ENCODE measurements at places on chromosomes 7 and 10.

GRCh38 chr10:101000127-101000914, 713 bp downstream of the LZTS2 start:
- DNase-seq: no peak

DNA sequence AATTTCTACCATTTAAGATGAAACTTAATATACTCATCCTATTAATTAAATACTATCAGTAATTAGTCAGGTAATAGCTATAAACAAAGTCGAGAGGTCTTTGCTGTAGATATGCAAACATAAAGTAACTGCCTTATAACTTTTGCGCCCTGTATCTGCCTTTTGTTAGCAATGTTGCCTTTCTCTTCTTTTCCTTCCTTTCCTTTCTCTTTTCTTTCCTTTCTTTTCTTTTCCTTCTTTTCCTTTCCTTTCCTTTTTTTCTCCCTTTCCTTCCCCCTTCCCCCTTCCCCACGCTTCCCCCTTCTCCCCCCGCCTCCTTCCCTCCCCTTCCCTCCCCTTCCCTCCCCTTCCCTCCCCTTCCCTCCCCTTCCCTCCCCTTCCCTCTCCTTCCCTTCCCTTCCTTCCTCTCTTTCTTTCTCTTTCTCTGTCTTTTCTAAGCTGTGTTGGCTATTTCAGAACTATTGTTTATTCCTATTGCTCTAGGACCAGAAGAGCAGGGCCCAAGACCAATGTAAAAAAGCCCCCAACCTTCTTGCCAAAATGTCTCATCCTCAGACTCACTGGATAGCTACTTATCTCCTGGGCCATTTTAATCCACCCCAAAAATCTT, 65.3 kb upstream of the DKK1 start:
- DNase-seq: no peak

DNA sequence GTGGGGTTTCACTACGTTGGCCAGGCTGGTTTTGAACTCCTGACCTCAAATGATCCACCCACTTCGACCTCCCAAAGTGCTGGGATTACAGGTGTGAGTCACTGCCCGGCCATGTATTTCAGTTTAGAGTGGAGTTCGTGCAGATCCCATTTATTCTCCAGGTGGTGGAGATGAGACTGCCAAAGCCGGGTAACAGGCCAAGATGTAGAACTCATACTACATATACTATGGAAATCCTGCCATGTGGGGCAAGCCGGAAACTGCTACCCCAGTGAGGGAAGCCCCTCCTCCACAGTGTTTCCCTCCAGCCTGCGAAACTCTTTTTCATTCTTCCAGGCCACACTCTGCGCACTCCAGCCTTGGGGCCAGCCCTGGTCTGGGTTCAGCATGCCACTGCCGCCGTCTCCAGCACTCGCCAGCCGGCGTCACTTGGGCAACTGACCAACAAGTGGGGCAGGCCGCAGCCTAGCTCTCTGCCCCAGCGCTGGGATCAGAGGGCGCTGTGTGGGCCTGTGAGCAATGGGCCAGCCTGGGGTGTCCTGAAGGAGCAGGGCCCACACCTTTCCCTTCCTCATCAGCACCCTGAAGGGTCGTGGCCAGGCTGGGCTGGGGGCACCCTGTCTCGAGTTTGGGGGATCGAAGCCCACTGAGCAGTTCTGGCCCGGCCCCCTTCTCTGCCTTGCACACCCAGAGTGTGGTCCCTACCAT, 122.0 kb downstream of the TRRAP start:
- DNase-seq: no peak

DNA sequence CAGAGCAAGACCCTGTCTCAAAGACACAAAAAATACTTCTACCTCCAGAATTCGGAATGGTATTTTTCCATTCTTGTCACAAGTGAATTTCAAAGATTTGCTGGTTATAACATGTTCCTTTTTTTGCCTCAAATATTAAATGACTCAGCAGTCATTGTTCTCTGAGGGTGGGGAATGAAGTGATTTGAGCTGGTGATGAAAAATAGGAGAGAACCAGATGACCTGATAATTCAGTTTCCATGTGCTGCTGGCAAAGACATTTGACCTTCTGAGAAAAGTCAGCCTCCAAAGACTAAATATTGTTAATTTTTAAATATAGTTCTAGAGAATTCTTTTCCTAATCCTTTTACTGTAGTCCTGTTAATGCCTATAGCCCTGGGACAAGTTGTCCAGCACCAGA, 78.9 kb downstream of the CACNB2 start:
- no peak for DNase-seq

DNA sequence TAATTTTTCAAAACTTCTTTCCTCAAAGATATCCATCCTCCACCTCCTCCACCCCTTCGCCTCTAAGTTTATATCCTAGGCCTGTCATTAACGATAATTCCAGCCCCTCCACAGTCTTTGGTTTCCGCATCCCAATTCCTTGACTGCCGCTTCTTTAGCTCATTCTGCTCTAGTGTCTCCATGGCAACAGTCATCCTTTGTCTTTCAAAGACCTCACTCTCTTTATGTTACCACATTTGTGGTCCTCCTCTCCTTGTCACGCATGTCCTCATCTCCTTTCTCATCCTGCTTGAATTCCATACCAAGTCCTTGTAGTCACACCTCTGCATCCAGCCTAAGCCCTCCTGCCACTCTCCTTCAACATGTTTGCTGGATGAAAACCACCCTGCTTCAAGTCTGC, 511.2 kb upstream of the KLF6 start:
- no peak for DNase-seq

DNA sequence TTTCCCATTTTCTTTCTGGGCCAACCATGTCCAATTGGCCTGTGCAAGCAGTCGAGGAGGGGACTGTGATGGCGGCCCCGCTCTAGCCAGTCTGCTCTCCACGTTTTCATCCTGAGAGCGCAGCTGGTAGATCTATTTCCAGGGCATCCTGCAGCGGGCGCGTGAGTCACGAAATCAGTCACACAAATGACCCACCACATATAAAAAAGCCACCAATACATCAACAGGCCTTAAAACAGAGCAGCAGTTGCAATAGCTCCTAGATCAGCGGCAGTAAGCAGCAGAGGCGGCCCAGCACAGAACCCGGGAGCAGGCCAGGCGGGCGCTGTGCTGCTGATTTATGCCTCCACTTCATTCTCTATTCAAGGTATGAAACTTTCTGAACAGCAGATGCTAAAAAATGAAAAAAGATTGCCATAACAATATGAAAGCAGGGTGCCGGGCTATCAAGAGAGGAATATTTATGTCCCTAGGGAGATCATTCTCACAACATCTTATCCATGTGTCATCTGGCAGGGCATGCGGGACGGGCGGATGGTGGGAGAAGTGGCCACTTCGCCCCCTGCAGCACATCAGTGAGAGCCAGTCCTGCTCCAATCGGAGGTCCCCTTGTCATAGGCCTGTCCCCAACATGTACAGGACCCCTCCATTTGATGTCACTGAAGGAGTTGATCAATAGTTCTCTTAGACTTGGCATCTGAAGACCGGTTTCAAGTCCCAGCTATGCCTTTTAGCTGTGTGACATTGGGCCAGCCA, 98.0 kb upstream of the GPR26 start:
- no peak for DNase-seq

GRCh38 chr7:26782501-26782900, 81.9 kb downstream of the SKAP2 start:
- DNase-seq: no peak

DNA sequence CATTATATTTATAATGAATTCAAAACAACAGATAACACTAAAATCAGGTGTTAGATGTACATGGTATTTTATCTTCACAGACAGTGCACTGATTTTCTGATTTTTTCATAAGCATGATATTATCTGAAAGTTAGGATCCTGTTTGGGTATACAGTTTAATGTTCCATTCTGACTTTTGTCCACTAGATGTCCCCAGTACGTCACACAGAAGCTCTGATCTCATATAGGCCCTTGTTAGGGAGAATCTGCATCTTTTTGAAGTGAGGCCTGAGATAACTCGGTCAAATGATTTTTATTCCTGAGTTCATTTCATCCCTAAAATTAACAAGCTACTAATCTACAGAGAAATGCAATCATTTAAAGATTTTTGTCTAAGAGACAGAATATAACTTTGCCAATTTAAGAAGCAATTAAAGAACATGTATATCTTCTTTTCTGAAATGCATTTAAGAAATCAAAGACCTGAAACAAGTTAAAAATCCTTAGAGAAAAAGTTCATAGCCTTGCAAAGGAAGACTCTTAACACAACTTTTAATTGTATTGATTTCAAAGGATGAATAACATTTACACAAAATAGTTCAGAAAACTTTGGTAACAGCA, 72.0 kb upstream of the TES start:
- no peak for DNase-seq

DNA sequence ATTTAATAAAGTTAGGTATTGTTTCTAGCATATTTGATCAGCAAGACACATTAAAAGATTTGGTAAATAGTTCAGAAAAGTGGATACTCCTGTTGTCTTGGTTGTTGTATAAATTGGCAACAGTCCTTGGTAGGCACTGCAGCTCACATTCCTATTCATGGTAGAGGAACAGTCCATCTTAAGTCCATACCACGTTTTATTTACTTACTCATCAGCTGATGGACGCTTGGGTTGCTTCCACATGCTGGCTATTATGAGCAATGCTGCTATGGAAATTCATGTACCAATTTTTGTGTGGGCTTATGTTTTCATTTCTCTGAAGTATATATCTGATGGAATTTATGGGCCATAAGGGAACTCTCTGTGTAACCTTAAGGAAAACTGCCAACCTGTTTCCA, 43.3 kb downstream of the C10orf120 start:
- no peak for DNase-seq

- no peak for DNase-seq
Measured at GRCh38 chr7:36208997-36209813, 56.2 kb downstream of the EEPD1 start.

- no peak for DNase-seq
Measured at GRCh38 chr7:80858141-80858903, 60.5 kb downstream of the SEMA3C start.

- no peak for DNase-seq
Measured at GRCh38 chr7:113204415-113204814, 86.1 kb upstream of the SMIM30 start.

DNA sequence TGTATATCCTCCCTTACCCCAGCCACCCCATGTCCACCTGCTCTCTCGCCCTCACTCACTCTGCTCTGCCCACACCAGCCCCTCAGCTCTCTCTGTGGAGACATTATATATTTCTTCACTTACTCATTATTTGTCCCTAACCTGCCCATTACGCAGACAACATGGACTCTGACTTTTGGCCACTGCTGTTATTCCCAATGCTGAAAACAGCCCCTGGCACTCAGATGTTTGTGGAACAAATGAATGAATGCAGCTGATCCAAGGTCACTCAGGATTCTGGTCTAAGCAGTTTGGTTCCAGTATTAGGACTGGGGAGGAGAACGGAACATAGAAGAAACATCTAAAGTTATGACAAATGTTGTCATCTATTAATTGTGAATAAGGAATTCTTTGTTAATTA, 26.7 kb downstream of the GNA12 start:
- DNase-seq: no peak

DNA sequence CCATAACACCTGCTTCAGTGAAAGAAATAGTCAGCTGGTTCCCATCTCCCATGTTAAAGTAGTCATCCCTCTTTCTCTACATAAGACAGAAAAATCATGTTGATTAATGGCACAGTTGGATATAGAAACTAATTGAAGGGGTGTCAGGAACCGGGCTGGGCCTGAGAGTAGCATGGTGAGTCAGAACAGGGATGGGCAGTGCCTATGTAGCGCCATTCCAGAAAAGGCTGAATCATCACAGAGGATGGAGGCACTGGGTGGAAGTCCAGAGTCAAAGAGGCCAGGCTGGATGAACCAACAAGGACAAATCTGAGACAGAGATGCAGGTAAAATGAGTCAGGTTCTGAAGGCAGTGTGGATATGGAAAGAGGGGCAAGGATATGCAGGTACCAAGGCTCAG, 201.2 kb downstream of the LHFPL3 start:
- no peak for DNase-seq

GRCh38 chr7:101094791-101095375, 9.6 kb downstream of the TRIM56 start:
- DNase-seq: no peak

DNA sequence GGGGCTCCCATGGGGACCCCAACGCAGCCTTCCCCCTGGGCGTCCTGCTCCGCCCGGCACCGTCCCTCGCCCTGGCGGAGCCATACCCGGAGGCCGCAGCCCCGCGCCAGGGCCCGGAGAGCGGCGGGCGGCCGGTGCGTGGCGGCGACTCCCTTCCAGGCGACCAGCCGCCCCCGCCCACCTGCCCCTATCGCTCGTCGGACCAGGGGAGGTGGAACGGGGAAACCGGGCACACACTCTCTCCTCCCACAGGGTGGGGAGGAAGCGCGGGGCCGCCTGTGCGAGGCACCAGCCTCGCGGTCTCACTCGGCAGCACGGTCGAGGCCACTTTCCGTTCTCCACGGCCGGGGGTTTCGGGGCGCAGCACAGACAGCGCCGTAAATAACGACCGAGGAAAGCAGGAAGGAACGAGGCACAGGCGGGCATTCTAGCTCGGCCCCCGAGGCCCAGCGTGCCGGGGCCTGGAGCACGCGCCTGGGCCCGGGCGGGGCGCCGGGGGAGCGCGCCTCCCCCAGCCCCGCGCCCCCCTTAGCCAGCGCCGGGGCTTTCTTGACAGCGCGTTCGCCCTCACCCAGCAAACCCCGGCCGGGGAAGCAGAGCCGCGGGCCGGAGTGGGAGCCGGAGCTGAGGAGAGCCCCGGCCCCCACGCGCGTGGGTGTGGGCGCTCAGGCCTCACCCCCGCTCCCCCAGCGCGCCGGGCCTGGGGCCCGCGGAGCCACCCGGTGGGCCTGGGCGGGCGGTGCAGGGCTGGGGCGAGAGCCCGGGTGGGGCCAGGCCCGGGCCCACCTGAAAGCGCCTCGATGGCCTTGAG, 936 bp downstream of the IGF2BP3 start:
- DNase-seq: no peak

DNA sequence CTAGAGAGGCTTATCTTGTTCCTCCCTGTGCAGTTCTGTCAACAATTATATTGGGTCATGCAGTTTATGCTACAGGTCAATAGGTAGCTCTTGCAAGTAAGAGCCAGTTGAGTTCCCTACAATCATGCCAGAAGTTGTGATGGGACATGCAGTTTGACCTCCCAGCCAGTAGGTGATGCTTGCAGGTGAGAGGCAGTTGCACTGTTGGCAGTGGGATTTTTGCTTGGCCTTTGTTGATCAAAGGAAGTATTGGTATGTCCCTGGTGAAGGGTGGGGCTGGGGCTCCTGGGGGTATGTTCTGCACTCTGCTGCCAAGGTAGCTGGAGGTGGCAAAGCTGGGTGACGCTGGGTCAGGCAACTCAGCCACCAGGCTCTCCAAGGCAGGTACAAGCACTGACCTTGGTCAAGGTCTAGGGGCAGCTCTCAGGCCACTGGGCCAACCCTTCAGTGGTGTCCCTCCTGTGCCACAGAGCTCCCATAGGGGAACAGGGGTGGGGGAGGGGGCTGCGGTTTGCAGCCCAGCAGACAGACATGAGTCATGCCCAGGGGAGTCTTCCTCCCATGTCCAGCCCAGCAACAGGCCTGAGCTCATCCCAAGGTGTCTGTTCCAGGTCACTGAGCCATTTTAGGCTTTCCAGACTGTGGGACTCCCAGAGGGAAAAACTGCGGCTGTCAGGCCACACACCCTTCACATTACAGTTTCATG, 43.3 kb downstream of the MEOX2 start:
- DNase-seq: no peak

GRCh38 chr7:22868509-22868908, 45.9 kb upstream of the TOMM7 start:
- DNase-seq: no peak

Data from hypothalamus (tissue), 51 donors.